ENCODE measurements at places on chromosomes 11 and 22.

DNA sequence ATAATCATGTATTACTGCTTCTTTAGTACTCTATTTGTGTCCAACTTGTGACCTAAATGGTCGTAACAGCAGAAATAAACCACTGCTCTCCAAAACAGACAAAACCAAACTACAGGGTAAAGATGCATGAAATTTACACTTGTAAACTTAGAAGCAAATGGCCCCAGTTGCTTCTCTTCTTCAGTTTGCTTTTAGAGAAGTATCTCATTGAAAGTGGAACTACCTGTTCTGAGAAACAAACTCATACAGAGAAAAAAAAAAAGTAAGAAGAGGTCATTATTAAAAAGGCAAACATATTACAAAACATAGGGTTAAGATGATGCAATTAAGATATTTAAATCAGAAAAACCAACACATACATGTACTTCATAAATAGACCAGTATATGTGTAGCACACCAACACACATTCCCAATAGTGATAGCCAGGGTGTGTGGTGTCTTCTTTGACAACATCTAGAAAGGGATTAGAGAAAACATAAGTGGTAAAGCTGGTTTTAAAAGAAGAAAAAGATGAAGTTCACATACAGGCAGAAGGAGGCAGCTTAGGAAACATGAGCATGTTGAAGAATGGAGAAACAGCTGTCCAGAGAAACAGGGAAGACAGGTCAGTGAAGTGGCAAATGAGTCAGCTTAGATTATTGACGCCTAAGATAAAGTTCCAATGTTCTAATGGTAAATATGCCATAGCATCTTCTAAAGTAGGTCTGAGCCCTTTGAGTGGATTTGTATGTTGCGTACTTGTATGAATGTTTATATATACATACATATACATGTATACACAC is 844.7 kb upstream of the CCDC90B start:
- DNase-seq: no peak

DNA sequence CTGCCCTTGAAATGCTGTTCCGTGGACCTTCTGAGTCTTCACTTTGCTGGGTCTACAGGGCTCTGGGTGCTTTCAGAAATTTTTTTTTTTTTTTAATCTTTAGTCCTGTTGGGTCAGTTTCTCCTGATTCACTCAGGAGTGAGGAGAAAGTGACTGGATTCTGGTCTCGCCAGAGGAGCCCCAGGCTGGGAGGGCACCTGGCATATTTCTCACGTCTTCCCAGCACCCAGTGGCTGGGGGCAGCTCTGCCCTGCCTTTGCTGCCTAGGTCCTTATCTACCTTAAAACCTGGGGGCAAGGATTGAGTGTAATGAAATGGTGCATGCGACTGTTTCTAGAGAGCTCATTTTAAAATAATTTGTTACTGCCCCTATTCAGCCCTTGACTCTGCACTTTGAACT is 23.3 kb downstream of the SAMM50 start:
- DNase-seq: no peak

DNA sequence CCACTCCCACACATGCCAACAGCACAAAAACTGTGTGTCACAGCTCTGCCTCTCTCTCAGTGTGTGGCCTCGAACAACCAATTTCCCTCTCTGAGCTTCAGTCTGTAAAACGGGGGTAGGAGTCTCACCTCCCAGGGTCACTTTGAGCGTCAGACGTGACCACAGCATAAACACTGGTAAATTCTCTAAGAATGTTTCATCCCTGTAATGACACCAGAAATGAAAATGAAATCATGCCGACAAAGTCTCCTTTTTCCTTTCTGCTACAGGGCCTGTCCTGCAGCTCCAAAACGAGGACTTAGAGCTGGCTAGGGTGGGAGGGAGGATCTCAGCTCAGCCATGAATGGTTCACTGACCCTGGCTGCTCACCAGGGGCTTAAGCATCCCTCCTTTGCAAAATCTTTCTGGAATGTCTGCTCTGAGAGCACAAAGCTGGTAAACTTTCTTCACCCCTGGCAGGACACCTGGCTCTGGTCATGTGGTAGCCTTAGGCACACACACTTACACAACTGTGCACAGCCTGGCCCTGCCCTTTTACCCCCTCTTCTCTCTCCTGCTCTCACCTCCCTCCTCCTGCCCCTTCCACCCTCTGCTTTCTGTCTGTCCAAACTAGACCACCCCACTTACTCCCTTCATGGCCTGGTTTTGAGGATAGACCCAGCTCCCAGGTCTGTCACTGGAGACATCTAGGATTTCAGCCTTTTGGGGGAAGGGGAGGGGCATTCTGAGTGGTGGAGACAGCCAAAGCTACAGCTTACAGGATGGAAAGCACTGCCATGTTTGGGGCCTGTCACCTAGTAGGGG is 12.3 kb upstream of the TSKU start:
- no peak for DNase-seq

DNA sequence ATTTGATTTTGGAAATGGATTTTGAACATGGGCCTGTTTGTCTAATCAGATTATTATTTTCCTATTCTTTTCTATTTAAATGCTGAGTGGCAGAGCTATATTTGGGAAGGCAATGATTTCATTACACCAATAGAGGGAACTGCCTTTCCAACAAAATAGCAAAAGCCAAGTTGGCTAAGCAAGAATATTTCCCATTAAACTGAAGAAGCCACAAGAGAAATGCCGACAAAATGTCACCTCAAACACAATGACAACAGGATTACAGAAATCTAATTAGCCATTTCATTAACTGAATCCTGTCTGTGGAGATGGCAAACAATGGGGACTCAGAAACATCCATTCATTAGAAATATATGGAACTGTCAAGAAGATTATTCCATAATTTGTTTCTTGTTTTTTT is 1593.1 kb upstream of the RAG2 start:
- DNase-seq: no peak

- no peak for DNase-seq
These were observed 38.2 kb upstream of the LYVE1 start for GRCh38 chr11:10606536-10607208.

- DNase-seq: no peak
These were observed 88.1 kb downstream of the RRAS2 start for GRCh38 chr11:14270690-14271542.

DNA sequence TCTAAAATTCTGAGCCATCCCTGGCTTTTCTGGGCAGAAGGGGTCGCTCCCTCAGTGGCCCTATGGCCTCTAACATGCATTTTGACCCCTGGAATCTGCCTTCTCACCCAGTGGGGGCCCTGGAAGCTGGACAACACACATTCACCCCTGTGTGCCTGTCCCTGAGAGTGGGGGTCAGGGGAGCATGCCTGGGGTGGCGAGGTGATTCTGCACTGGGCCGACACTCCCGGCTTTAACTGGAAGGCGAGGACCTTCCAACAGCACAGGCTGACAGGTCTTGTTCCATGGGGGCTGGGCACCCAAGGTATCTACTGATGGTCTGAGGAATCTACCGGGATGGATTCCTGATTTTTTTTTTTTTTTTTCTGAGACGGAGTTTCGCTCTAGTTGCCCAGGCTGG is 10.7 kb downstream of the PPM1F start:
- DNase-seq: no peak

- DNase-seq: peak; percentile 61
These were observed 9.0 kb downstream of the FAM118A start for GRCh38 chr22:45318558-45319323.

DNA sequence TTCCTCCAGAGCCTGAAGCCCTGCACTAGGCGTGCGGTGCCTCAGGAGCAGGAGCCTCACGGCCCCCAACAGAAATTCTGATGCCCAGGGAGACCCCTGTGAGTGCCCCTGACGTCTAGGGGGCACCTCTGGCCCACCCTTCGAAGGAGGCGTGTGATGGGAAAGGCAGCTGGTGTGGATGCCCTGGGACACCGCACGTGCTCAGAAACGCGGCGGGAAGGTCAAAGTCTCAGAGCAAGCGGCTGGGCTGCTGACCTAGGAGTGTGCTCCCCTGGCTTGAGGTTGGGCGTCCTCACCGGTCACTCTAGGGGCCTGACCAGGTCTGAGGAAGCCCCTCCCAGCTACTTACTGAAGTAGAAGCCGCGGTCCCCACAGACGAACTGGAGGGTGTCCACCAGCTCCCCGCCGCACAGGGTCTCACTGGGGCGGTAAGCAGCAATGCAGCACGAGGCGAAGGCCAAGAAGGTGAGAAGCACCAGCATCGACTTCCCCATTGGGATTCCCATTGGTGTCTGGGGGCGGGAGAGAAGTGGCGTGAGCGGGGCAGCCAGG is 4.1 kb downstream of the IGF2 start:
- DNase-seq: no peak

GRCh38 chr22:49453771-49454170 is 373.9 kb downstream of the BRD1 start:
- no peak for DNase-seq

DNA sequence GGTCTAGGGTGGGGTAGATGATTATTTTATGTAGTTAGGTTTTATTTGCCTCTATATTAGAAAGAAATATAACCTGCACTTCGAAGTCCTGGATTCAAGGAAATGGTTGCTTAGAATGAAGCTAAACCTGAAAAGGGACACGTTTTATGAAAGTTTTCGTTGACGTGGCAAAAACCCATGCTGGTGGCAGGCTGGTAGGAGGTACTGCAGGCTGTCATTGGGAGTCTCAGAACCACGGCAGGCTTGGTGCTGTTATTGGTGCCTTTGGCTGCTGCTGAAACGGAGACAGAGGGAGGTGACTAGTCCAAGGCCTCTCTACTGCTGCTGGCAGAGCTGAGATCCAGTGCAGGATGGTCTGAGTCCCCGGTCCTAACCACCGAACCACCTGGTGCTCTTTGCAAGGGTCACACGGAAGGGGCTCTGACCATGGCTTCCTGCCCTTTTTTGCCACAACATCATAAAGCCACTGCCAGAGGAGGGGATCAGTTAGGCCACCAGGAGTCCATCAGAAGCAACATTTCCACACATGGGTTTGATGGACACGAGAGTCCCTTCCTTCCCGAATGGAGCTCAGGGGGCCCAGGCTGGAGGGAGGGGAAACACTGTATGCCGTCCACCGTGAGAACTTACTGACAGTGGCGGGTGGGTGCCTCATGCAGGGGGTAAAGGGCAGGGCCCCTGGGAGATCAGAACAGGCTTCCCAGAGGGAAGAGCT is 13.4 kb downstream of the CSF2RB start:
- DNase-seq: no peak

DNA sequence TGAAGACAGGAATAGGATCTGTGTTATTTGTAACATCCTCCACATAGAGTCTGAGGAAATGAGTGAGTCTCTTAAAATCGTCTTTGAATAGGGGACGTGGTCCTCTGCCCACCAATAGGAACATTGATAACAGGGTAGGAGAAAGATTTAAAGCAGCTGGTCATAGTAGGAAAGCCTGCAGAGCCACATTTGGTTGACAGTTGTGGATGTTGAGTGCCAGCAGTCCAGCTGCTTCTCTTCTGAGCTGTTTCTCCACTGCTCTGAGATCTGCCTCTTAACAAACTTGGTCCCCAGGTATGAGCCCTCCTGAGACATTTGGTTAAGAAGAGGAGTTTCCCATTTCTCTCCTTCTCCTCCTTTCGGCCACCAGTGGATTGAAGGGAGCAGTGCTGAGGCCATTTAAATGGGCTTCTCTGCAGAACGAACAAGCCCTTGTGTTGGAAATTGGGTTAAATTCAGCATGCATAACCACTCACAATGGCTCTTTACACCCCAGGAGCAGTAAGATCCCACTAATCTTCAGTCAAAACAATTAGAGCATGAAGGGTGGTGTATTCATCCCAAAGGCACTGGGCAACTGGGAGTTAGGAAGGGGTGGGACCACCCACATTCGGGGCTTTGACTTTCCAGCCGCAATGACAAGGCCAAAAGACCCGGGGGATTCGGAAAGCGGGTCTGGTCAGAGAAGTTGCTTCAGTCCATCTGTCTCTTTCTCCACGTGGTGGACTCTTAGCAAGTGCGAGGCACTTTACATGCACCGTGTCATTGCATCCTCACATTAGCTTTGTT is 32.3 kb downstream of the MIAT start:
- DNase-seq: no peak

DNA sequence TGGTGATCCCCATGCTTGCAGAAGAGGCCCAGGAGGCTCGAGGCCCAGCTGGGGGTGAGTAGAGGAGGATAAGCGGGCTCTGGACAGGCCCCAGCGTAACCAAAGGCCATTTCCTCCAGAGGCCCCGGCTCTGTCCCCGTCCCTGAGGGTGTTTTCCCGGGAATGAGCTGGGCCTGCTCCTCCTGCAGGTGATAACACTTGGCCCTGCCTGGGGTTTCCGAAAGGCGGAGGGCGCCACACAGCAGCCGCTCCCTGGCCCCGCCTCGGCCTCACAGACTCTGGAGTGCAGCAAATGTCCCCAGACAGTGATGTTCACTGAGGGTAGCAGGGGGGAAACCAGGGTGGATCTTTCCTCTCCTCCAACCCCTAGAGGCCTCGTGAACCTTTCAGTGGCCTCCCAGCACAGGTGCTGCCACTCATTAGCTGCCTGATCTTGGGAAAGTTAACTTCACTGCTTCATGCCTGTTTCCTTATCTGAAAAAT is 10.5 kb upstream of the MGAT3 start:
- no peak for DNase-seq

DNA sequence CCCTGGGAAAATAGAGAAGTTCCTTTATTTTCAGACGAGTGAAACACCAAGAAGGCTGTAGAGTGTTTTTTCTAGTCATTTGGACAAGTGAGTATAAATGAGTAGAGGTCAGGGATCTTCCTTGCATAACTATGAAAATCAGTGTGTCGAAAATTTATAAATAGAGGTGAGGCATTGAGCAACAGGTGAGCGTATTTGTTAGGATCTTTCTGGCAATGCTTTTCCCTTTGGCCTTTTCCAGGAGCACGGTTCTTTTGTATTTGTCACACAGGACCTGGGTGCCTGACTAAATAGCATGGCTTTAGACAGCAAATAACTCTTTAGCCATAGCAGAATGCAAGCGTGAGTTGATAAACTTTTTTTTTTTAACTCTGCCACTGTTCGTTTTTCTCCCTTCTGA is 19.6 kb upstream of the ARHGAP42 start:
- DNase-seq: no peak

- DNase-seq: no peak
These were observed 35.3 kb upstream of the XBP1 start for GRCh38 chr22:28835630-28836189.

DNA sequence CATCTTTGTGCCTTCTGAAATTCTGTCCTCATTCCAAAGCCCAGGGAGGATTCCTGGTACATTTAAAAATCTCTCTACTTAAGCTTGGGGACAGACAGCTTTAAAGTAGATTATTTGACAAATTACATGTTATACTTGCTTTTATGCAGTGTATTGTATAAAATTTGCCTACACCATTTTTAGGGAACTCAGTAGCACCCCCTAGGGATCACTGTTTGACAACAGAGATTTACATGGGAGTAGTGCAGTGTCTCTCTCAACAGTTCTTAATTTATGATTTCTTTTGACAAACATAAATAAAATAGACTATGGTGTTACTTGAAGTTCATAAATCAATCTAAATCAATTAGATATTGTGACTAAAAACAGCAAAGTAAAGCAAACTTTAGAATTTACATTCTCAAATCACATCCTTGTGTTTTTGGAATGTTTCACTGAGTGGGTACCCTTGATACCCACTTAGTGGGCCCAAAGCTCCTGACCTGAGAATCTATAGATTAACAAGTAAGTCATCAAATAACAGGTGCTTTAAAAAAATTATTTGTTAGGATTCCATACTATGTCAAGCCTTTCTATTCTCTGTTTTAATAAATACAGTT is 428.8 kb downstream of the DYNC2H1 start:
- DNase-seq: no peak
